ENCODE measurements at places on chromosomes 4 and X. TPM values are rescaled to one million over a fixed set of nuclear protein-coding genes. Genes with fewer than 3 reads are reported as not detected.

- no peaks in the 10 kb centered on the region for H3K27me3 ChIP-seq
- no peak overlapping the region for H3K4me3 ChIP-seq
- no peaks in the 10 kb centered on the region for H3K36me3 ChIP-seq
- no peak for DNase-seq
Measured at GRCh38 chrX:109751698-109752097, 18.6 kb upstream of the ACSL4 start.

The SPARCL1 gene
- total RNA-seq = not detected

The KDR gene
- not detected for total RNA-seq

GRCh38 chr4:37095925-37096324 lies 148.6 kb upstream of the NWD2 start:
- no peak overlapping the region for H3K27ac ChIP-seq
- no peaks in the 10 kb centered on the region for H3K4me1 ChIP-seq
- no peak overlapping the region for H3K4me3 ChIP-seq
- DNase-seq = no peak
- H3K27me3 ChIP-seq = no peaks in the 10 kb centered on the region

The GALNTL6 gene
- total RNA-seq = not detected

GRCh38 chrX:39855748-39856129 lies 242.0 kb downstream of the BCOR start:
- peak overlapping the region; percentile 92 for H3K27ac ChIP-seq
- no peaks in the 10 kb centered on the region for H3K27me3 ChIP-seq
- peak; percentile 93 for DNase-seq
- peak overlapping the region; percentile 49 for H3K4me3 ChIP-seq
- H3K36me3 ChIP-seq = no peaks in the 10 kb centered on the region

GRCh38 chr4:22202246-22202974 lies 253.8 kb upstream of the KCNIP4 start:
- H3K27me3 ChIP-seq = no peaks in the 10 kb centered on the region
- H3K27ac ChIP-seq = no peak overlapping the region
- H3K4me3 ChIP-seq = no peak overlapping the region
- no peaks in the 10 kb centered on the region for H3K4me1 ChIP-seq

The SOX3 gene
- not detected for total RNA-seq
